GM12891 (cell line): ENCODE measurements at places on chromosomes 11 and 22.
A peak's percentile ranks its signal among the peaks of the same experiment; 100 is the strongest.

DNA sequence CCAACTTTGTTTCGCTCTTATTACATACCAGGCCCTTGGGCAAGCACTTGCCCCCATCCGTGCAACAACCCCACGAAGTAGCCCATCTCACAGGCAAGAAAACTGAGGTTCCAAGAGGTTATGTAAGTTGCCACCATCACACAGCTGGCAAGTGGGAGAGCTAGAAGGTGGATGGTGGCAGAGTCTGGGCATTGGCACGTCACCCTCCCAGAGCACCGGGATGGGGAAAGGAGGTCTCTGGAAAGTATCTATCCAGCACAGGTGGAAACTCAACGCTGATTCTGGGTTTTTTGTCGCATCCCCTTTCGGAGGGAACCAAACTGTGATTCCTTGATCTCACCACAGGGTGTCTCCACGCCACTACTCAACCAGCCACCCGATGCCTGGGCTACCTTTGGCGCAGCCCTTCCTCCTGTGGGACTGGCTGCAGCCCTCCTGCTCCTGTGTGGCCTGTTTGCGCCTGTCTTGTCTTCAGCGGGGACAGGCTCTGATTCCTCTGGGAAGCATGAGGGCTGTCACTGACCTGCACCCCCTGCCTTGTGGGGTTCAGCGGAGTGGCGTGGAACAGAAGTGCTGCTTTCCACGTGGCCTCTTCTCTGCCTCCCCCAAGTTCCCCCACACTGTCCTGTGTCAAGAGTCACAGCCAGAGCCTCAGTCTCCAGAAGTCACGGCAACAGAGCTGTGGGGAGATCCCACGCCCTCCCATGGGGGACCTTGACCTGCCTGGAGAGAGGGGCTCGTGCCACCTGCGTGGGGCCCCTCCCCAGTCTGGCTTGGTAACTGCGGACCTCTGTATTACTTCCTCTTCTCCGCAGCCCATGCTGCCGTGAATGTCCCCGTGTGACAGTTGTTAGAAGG is 34.4 kb upstream of the TRIM29 start:
- DNase-seq, result peak; percentile 66

- DNase-seq, result no peak
Observed at GRCh38 chr11:2842876-2843275, 42.7 kb downstream of the CDKN1C start.

DNA sequence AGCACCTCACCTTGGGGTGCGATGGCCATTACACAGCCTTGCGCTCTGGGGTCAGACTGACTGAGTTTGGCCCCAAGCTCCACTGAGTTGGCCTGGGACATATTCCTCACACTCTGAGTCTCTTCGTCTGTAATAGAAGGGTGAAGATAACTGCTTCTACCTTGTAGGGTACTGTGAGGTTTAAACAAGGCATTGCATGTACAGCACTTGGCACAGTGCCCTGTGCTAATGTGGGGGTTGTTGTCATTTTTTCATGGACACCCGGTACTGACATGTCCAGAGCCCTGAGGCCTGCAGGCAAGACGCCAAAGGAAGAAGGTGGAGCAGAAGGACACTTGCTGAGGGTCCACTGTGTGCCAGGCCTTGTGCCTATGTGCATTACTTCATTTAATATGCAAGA is 50.7 kb downstream of the OTOG start:
- no peak for DNase-seq

GRCh38 chr11:44589301-44589700 is 23.8 kb downstream of the CD82 start:
- DNase-seq, result no peak

- peak; percentile 19 for DNase-seq
Observed at GRCh38 chr22:19876941-19877625, 22.4 kb upstream of the GNB1L start.

DNA sequence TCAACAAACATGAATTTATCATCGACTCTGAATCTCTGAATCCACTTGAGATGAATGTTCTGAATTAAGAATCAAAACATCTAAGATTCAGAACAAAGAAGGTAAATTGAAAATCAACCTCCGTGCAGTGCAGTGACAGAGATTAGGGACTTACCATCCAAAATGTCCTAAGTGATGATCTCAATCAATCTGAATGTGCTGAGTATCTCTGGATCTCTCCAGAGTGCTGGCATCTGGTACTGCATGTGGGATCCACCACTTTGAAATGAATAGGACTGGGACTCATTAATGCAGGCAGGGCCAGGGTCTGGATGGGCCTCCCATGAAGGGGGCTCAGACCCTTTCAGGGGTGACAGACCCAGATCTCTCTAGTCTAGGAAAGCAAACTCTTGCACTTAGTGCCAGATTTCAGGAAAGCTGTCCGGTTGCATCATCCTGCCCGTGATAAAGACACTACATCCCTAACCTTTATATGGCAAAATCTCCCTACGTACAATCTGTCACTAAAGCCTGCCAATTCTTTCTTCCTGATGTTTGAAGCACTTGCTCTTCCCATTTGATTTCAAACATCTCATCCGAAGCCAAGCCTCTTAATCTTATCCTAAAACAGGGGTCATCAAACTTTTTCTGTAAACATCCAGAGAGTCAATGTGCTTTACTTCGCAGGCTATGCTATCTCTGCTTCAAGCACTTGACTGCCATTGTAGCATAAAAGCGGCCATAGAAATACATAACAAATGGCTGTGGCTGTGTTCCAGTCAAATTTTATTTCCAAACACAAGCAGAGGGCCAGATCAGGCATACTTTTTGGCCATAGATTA is 263.3 kb downstream of the LARGE1 start:
- DNase-seq, result no peak

- DNase-seq, result no peak
Observed at GRCh38 chr11:133817449-133817848, 27.9 kb downstream of the SPATA19 start.

DNA sequence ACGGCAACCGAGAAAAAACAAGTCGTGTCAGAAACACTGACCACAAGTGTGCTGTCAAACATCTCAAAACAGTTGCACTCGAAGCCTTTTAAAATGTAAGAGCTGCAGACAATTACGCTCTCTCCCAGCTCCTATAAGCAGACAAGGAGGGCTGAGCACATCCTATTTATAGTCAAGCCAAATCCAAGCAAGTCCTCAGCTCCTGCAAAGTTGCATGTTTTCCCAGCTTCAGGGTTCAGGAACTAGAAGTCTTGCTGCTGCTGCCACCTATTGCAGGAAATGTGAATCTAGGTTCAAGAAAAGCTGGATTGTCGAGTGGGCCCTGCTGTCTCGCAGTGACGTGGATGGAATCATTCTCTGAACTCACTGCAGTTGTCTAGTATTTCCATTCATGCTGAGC is 15.5 kb downstream of the EFCAB6 start:
- no peak for DNase-seq

GRCh38 chr11:2687782-2688191 is 12.0 kb downstream of the KCNQ1OT1 start:
- DNase-seq, result no peak

DNA sequence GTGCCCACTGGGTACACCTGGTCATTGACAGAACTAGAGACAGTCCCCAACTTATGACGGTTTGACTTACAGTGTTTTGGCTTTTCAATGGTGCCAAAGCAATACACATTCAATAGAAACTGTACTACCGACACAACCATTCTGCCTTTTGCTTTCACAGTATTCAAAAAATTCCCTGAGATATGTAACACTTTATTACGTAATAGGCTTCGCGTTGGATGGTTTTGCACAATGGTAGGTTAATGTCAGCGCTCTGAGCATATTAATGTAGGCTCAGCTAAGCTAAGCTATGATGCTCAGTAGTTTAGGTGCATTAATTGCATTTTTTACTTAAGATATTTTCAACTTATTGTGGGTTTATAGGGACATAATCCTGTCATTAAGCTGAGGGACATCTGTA is 105.1 kb upstream of the B3GAT1 start:
- DNase-seq, result no peak

DNA sequence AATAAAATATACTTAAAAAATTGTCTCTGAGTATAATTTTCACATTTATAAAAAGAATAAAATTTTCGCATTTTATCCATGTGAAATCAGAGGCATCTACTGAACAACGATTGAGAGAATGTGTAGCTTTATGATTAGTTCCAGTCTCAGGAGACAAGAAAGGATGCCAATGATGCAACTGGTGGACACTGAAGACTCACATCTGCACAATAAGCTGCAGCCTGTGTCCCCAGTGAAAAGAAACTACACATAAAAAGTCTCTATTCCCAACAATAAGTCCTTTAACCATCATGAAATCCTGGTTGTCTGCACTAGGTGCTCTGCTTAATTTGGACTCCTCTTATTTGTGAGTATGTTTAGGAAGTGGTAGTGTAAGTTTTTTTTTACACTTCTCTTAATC is 22.0 kb downstream of the OR5AS1 start:
- DNase-seq, result no peak

- DNase-seq, result no peak
Observed at GRCh38 chr11:12232160-12232559, 121.8 kb downstream of the MICAL2 start.

DNA sequence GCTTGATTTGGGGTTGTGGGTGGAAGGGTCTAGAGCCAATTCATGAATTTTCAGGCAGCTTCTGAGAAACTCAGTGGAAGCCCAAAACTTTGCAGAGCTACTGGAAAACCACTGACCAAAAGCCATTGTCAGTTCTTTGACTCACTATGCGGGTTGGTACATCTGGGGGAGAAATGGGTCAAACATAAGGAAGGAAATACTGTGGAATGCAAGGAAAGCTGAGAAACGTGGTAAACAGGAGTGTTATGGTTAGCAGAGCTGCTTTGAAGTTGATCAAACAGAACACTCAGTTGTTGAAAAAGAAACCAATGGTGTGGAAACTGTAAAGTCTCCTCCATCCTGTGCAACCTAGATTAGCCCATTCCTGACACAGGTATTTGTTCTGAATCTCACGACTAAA is 6.3 kb upstream of the ABTB2 start:
- no peak for DNase-seq

- no peak for DNase-seq
Observed at GRCh38 chr11:1493650-1494244, 7.2 kb upstream of the MOB2 start.

DNA sequence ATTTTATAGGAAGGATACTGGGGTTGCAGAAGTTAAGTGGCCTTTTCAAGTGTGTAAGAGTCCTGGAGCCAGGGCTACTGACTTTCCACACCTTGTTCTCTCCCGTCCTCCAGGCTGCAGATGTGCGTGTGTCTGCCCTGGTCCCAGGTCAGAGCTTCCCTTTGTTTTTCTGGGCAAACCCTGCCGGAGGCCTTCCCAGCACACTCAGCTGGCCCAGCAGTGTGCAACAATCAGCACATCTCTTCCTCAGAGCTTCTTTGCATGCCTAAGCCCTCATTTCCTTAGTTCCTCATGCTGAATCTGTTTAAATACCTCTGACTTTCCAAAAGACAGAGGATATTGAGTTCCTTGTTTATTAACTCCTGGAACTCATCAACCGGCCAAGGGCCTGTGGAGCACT is 80.6 kb downstream of the KCNJ1 start:
- no peak for DNase-seq

GRCh38 chr11:44764583-44764982 is 37.8 kb downstream of the TSPAN18 start:
- DNase-seq, result no peak

- no peak for DNase-seq
Observed at GRCh38 chr11:104154296-104154695, 9.7 kb downstream of the PDGFD start.

GRCh38 chr11:34523053-34523452 is 9.5 kb upstream of the ELF5 start:
- no peak for DNase-seq

DNA sequence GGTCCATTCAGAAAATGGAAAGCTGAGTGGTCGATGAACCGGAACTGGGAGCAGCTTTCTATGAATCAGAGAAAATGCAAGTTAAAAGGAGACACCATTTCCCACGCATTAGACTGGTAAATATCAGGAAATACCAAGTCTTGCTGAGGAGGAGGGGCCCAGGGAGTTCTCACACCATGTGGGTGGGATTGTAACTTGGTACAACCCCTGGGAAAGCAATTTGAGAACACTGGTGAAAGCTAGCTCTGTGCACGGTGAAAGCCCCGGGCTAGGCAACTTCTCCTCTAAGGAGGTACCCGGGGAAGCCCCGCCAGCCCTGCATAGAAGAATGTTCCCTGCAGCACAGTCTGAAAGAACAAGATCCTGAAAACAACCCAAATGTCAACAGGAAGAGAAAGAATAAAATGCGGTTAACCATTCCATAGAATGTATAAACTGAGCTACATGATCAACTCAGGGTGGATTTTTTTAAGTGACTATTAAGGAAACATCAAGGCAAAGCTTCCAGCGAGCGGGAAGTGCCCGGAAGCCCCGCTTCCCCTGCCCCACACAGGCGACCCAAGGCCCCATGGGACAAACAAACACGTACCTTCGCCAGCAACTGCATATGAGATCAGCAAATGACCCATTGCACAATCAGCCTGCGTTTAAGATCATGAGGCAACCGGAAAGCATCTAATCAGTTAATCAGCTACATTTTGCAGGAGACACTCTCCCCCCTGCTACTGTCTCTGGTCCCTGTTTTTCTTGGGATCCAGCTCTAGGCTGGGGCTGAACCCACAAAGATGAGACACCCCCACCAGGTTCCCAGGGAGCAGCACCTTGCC is 11.3 kb downstream of the SHANK2 start:
- no peak for DNase-seq

GRCh38 chr11:14125529-14125928 is 163.0 kb downstream of the SPON1 start:
- DNase-seq, result no peak

DNA sequence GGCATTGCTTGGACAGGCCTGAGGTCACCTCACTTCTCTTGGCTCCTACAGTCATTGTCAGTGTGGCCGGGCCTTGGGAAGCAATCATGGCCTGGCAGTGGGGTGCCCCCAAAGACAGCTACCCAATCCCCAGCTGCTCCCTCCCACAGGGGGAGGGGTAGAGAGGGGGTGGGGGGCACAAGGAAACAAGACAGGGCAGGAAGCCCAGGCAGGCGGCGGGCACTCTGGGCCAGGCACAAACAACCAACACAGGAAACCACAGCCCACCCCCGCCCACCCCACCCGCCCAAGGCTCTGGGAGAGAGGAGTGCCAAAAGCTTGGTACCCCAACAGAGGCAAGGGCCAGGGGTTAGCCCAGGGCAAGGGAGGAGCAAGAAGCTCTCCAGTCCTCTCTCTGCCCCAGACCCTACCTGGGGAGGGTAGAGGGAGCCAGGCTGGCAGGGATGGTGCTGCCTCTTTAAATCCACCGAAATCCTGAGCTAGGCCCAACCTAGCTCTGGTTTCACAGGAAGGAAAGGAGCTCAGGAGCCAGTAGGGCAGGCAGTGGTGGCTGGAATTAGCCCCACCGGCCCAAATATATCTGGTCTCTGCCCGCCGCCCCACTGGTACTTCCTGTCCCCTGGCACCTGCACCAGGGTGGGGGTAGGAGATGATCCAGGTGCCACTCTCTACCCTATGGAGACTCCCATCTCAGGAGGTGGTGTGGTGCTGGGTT is 12.2 kb downstream of the BCL9L start:
- DNase-seq, result no peak
